ENCODE measurements at places on chromosomes 6 and 20.

- peak; percentile 4 for ATAC-seq
These were observed 13.6 kb downstream of the NHSL1 start for GRCh38 chr6:138485586-138486248.

DNA sequence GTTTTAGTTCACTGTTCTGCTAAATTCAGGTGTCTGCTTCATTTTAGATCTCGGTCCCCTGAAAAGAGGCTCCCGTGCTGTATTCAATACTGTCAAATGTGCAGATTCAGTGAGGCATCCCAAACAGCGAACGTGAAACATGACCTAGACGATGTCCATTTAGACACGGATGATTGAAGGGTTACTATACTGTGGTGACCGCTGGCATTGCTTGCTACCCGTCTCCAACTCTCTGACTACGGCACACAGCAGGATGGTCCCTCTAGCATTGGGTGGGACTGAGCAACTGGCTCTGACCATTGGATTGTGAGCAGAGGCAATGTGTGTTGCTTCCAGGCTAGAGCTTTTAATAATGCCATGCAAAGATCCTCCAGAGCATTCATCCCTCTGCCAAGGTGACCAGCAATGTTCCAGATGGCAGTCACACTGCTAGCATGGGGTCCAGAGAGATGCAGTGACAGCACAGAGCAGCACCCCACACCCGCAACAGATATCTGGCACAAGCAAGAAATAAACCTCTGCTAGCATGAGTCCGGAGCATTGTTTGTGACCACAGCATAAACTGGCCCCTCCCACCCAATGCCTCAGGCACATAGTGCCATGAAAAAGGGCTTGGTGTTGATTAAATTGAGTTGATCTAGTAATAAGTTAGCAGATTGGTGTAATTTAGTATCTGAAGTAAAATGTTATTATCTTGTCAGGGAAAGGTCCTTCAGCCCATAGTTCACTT, 9.0 kb downstream of the METTL24 start:
- ATAC-seq, result peak; percentile 67

- no peak for ATAC-seq
These were observed 16.4 kb upstream of the XRN2 start for GRCh38 chr20:21286775-21287174.

DNA sequence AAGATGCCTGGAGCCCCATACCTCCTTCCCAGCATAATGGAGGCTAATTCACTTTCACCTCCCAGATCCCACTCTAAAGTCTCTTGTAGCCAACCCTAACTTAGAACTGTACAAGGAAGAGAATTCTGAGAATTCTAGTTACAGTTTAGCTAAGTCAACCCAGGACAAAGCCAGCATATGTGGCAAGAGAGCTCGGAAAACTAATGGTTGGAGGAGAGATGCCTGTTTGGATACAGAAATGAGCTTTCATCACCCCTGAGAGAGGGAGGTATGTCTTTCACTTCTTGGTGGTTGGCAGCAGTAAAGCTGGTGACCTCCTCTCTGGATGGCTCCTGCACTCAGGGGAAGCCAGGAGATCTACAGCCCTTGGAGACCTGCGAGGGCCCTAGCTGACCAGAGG, 252.6 kb upstream of the SUPT3H start:
- no peak for ATAC-seq

GRCh38 chr20:8545212-8545611, 413.1 kb downstream of the PLCB1 start:
- ATAC-seq, result no peak

DNA sequence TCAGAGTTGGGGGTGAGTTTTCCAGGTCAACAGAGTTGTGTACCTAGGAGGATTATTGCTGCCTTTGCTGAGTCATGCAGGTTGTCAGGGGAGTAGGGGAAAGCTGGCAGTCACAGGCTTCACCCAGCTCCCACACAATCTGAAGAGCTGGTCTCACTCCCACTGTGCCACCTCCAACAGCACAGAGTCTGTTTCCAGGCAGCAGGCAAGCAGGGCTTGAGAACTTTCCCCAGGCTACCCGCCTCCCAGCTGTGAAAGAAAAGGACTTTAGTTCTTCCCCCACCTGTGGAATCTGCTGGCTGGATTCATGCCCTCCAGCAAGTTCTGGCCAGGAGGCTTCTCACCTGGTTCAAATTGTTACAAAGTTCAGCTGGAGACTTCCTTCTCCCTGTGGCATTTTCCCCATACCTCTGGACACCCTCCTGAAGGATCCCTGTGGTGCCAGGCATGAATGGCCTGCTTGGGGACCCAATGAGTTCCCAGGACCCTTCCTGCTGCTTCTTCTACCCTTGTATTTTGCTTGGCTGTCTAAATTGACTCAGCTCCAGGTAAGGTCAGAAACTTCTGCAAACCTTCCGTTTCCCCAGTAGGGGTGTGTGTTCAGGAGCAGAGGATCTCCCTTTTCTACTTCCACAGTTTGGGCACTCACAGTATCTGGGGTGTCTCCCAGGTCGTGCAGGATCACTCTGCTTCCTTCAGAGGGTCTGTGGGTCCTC, 378.1 kb upstream of the MAN1A1 start:
- ATAC-seq, result no peak

- ATAC-seq, result peak; percentile 75
These were observed 5.1 kb downstream of the HLA-DMA start for GRCh38 chr6:32947552-32948465.

DNA sequence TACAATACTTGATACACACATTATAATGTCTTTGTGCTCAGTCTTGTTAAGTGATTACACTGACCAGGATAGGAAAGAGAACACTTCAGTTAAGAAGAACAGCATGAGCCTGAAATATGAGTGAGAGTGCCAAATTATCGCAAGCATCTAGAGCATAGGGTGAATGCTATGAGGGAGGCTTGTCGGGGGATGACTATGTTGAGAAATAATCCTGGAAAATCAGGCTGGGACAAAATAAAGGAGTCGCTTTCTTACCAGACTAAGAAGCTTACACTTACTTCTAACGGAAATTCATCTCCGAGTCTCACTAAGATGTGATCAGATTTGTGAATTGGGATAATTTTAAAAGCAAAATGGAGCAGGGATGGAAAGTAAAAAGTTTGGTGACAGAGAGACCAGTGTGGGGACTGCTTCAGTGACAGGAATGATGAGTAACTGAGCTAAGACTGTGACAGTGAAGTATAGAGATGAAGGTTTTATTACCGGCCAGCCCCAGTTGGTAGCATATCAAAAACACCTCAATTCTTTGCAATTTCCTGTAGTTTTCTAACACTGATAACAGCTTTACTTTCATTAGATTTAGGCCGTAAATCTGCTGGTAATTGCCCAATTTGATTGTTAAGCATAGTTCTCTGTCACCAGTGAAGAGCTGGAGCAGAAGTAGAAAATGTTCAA, 48.4 kb upstream of the DEFB112 start:
- ATAC-seq, result peak; percentile 20

GRCh38 chr6:162345051-162345511, 382.5 kb downstream of the PRKN start:
- peak; percentile 70 for ATAC-seq

DNA sequence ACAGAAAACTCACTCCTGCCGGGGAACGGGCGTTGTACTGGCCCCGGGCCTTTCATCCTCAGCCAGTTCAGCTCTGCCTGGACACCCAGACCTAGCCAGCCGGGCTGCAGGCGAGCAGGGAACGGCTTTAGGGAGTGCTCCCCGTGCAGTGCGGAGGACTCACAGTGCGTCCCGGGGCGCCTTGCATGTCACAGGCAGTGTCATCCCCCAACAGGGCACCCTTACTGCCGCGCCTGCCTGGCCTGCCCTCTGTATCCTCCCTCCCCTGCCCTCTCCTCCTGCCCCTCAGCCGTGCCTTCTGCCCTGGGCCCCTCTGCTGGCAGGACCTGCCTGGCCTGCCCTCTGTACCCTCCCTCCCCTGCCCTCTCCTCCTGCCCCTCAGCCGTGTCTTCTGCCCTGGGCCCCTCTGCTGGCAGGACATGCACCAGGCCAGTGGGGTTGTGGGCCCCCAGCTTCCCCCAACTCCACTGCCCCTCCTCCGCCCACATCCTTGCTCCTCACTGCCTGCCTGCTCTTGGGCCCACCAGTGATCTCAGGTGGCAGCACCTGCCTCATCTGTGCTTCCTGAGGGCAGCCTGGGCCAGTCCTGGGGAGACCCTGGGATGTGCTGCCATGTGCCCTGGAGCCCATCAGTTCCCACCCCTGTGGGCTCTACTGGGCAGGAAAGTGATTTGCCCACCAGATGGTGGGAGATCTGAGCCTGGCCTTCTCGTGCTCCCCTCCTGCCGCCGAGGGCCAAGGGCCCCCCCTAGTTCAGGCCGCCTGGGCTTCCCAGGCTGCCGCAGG, 43.0 kb downstream of the PYGB start:
- ATAC-seq, result no peak

DNA sequence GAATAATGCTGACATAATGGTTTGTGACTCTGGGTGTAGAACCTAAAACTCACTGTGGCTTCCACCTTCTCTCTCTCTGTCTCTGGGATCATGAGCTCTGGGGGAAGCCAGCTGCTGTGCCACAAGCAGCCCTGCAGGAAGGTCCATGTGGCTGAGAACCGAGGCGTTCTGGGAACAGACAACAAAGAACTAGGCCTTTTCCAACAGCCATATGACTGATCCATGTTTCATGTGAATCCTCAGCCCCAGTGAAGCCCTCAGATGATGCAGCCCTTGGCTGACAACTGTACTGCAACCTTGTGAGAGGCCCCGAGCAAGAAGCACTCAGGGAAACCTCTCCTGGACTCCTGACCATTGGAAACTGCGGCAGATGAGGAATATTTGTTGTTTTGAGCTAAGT, 56.6 kb downstream of the HLA-G start:
- no peak for ATAC-seq

DNA sequence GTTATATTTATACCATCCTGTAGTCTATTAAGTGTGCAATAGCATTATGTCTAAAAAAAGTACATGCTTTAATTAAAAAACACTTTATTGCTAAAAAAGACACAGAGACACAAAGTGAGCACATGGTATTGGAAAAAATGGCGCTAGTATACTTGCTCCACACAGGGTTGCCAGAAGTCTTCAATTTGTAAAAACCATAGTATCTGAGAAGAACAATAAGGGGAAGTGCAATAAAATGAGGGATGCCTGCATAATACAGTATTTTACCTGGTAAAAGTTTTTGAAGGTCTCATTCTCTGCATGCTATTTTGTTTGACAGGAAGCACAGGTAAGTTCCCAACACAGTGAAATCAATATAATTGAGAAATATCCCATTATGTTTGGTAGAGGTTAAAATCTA, 1.6 kb downstream of the NOX3 start:
- no peak for ATAC-seq

DNA sequence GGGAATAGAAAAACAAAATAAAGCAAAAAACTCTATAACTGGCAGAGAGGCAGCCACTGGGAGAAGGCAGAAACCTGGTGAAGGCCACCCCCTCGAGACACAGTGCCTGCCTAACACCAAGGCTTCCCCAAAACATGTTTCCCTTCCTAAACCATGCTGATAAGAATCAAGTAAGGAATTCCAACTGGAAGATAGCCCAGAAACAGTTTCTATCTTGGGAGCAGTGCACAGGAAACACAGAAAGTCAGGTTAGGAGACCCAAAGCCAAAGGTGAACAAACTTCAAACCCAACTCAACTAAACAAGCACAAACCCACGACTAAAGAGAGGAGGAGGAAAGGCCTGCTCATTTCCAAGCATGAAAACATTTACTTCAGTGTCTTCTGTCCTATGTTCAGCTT, 433.7 kb upstream of the RGS17 start:
- ATAC-seq, result no peak

- no peak for ATAC-seq
These were observed 309.2 kb downstream of the CDC5L start for GRCh38 chr6:44696686-44697085.

GRCh38 chr6:168985705-168986104, 267.9 kb downstream of the THBS2 start:
- ATAC-seq, result no peak

DNA sequence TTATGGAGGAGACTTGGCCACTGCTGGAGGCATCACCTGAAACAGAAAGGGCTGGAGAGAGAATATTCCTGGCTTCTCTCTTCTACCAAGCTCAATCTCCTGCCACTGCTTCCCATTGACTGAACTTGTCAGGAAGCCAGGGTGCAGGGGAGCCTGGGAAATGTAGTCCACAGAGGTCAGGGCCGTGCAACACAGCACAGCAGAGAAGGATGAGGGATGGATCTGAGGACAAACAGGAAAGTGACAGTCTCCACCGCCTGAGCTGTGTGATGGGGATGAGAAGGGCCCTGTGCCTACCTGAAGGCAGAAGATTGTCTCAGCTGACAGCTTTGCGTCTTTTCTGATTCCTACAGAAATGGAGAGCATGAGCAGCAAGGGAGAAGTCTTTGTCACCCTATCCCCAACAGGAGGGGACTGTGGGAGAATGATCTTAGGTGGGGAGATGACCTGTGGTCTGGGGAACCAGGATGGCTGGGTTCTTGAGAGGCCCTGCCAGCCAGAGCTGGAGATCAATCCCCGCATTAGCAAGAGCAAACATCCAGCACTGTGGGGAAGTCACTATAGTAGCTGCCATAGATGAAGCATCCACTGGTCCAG, 114.2 kb downstream of the SNX5 start:
- ATAC-seq, result no peak

- no peak for ATAC-seq
These were observed 3.0 kb upstream of the CCN2 start for GRCh38 chr6:131954059-131954774.

DNA sequence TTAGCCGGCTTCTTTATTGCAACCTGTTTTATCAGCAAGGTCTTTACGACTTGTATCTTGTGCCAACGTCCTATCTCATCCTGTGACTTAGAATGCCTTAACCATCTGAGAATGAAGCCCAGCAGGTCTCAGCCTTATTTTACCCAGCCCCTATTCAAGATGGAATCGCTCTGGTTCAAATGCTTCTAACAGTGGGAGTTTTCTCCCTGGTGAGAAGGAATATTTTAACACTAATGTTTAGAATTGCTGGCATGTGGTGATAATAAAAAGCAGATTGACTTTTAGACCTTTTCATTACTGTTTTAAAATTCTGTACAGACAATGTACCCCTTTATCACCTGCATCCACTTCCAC, 9.9 kb upstream of the KCNK15 start:
- ATAC-seq, result no peak

DNA sequence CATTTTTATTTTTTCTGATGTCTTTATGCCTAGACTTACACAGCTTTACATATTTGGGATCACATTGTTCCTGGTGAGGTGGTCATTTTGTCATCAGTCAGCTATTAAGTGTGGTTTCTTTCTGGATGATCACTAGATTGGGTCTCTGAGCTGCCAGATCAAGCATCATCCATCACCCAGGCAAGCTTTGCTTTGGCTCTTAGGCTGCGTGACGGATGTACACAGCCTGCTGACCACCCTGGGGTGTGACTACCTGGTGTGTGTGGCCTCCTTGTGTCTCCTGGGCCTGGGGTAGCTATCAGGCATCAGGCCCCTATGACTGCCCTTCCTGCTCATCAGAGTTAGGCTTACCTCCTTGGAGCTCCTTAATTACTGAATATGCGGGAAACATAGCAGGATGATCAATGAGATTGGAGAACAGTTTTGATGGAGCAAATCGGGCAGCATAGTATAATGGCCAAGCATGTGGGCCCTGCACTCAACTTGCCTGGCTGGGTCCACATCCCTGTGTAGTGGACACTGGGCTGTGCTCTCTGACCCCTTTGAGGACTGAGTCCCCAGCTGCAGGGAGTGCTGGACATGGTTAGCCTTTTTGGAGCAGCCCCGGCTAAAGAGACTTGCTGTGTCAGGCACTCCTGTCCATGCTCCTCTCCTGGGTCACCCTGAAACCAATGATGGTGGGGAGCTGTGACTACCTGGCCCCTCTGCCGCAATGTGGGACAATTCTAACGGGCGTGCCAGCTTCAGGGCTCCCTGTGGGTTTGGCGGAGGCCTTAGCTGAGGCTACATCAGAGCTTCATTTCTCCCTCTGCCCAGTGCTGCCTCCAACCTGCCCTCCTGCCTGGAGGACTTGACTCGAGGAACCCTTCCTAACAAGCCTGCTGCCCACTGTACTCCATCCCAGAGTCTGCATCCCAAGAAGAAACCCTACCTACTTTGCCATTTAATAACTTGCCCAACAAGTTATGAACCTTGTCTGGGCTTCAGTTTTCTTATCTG, 8.2 kb downstream of the DAAM2 start:
- peak; percentile 29 for ATAC-seq

Measured in motor neuron (in vitro differentiated cells).